ENCODE measurements at places on chromosomes 11 and 22. TPM values are rescaled to one million over a fixed set of nuclear protein-coding genes. Genes with fewer than 3 reads are reported as not detected.

CARD16 gene
- total RNA-seq: 0.63 TPM

MUC5AC gene
- 0.09 TPM for total RNA-seq

GPR83 gene
- not detected for total RNA-seq

FBLN1 gene
- 167 TPM for total RNA-seq

SCO2 gene
- 6.1 TPM for total RNA-seq

TSG101 gene
- total RNA-seq: 97.1 TPM

DENND6B gene
- 12.1 TPM for total RNA-seq

OR52E5 gene
- not detected for total RNA-seq

DNAJB13 gene
- total RNA-seq: 0.90 TPM

MYBPC3 gene
- not detected for total RNA-seq

MS4A3 gene
- total RNA-seq: not detected

CBY1 gene
- total RNA-seq: 61.8 TPM

SCGB1D2 gene
- not detected for total RNA-seq

PANX1 gene
- 10.5 TPM for total RNA-seq

P2RY6 gene
- total RNA-seq: 34.7 TPM

OLFML1 gene
- not detected for total RNA-seq

GLYATL2 gene
- not detected for total RNA-seq

LDHAL6A gene
- not detected for total RNA-seq

CHRDL2 gene
- total RNA-seq: not detected

PRRG4 gene
- 11.5 TPM for total RNA-seq

C22orf31 gene
- total RNA-seq: not detected

EMID1 gene
- total RNA-seq: 3.1 TPM

SCT gene
- not detected for total RNA-seq

H19 gene
- total RNA-seq: 0.53 TPM

TSSK2 gene
- not detected for total RNA-seq

IL10RA gene
- not detected for total RNA-seq

CCDC73 gene
- not detected for total RNA-seq

HOATZ gene
- not detected for total RNA-seq

ZNF280A gene
- not detected for total RNA-seq

CRYAB gene
- total RNA-seq: not detected

C22orf39 gene
- 12.3 TPM for total RNA-seq

SAA2 gene
- not detected for total RNA-seq

SAC3D1 gene
- total RNA-seq: 33.9 TPM

RASGRP2 gene
- total RNA-seq: 2.1 TPM

CHST1 gene
- not detected for total RNA-seq

ZBTB16 gene
- 0.25 TPM for total RNA-seq

MPEG1 gene
- total RNA-seq: not detected

MYOD1 gene
- not detected for total RNA-seq

APOL3 gene
- 19.3 TPM for total RNA-seq

APLNR gene
- not detected for total RNA-seq

OSM gene
- total RNA-seq: not detected

SOX6 gene
- total RNA-seq: 4.6 TPM

MB gene
- total RNA-seq: 5.0 TPM

HEPHL1 gene
- not detected for total RNA-seq

MPZL2 gene
- total RNA-seq: 39.4 TPM

OR4C6 gene
- total RNA-seq: not detected

B4GALNT4 gene
- 6.1 TPM for total RNA-seq

OR5B21 gene
- not detected for total RNA-seq
